ENCODE measurements at places on chromosomes 3 and 15. TPM values are rescaled to one million over a fixed set of nuclear protein-coding genes. Genes with fewer than 3 reads are reported as not detected.

The C2CD4A gene
- not detected for total RNA-seq

The GABRR3 gene
- not detected for total RNA-seq

The CMTM6 gene
- 51.2 TPM for total RNA-seq

The GOLGA6A gene
- 0.98 TPM for total RNA-seq
